CD4-positive, alpha-beta T cell treated with Interleukin-4 for 1 hour (primary cell): ENCODE measurements at places on chromosomes 2 and 18.

DNA sequence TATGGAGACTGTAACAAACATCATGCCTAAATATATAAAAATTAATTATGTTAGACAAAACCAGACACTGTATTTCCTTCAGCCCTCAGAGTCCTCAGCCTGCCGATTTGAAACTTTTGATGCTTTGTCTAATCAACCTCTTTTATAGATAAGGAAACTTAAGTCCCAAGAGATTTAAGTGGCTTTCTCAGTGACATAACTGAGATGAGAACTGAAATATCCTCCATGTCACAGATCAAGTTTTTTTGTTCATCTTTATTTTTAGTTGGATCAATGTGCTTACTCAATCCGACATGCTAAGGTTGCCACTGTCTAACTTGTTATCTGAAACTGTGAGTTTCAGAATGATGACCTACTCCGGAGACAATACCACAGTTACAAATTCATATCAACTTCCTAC is 72.3 kb downstream of the BARD1 start:
- peak; percentile 2 for DNase-seq

- DNase-seq: no peak
Measured at GRCh38 chr18:9454061-9454703, 21.1 kb upstream of the RALBP1 start.

- no peak for DNase-seq
Measured at GRCh38 chr18:45571714-45572113, 43.6 kb upstream of the SLC14A2 start.

GRCh38 chr2:44722026-44722625 is 219.4 kb upstream of the SIX3 start:
- DNase-seq: no peak

DNA sequence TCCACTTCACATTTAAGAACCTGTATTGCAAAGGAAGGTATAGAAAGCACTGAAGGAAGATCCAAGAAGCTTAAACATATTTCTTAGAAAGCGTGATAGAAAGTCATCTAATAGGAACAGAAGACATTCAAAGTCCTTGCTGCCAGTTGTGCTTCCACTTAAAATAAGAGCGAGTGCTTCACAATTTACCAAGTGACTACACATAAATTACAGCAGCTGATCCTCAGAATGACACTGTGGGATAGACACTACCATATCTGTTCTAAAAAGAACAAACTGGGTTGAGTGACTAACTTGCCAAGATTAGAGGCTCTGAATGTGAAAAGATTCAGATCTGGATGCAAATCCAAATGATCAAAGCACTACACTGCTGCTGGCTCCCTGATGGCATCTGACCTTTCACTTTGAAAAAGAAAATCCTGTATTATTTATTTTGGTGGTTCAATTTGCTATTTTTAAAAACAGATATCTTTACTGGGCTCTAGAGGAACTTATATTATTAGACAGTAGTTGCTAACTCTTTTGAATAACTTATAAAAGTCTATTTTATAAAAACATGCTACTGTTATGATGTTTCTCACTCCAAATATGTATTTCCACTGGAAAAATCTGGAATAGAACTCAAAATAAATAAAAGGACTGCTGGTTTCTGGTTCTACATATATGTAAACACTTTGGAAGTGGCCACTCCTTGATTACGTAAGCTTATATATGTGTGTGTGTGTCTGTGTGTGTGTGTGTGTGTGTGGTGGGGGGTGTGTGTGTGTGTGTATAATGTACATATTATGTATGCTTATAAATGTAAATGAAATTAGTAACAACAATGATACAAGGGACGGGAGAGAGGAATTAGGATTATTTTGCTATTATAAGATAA is 57.4 kb downstream of the KIDINS220 start:
- no peak for DNase-seq

- no peak for DNase-seq
Measured at GRCh38 chr18:28143725-28144124, 33.2 kb downstream of the CDH2 start.

DNA sequence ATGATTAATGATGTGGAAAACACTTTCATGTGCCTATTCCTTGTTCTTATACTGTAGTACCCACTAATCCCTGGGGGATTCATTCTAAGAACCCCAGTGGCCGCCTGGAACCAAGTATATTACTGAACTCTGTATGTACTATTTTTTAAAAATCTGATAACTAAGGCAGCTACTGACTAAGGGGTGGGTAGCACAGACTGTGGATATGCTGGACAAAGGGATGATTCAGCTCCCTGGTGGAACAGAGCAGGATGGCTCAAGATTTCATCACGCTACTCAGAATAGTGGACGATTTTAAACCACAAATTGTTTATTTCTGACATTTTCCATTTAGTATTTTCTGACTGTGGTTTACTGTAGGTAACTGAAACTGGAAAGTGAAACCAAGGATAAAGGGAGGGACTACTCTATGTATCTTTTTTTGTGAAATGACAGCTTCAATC is 41.8 kb upstream of the CDC42EP3 start:
- DNase-seq: peak; percentile 21

GRCh38 chr2:231781798-231782726 is 980 bp upstream of the PDE6D start:
- peak; percentile 17 for DNase-seq

- DNase-seq: no peak
Measured at GRCh38 chr2:25349397-25349796, 7.7 kb upstream of the DNMT3A start.
